Aorta (tissue), 5 donors: ENCODE measurements at places on chromosomes 3 and 15. TPM values are rescaled to one million over a fixed set of nuclear protein-coding genes. Genes with fewer than 3 reads are reported as not detected.

DNA sequence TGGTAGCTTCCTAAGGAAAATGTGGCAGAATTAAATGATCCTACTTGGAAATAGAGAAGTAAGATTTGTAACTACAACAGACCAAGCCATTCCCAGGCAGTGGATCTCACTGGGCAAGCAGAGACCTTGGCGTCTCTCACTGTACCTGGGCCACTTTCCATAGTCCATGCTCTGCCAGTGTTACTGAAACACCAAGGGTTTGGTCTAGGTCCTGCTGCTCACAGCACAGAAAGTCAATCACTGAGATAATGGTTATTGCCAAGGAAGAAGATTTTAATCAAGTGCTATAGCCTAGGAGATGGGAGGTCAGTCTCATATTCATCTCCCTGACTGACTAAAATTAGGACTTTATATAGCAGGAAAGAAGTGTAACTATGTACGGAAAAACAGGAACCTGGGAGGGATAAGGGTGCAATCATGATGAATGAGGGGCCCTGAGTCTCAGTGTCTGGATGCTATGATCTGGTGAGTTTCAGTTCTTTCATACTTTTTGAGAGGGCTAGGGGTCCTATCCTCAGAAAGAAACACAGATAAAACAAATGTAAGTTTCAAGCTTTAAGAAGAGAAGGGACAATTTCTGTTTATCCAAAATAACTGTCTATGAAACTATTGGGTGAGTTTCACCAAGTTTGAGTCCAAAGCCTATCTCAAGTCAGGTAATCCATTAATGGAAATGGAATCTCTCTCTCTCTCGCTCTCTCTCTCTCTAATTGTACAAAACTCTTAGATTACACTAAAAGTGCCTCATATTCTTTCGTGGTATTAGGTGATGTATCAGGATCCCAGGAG is 20.6 kb downstream of the GPR15 start:
- H3K4me1 ChIP-seq, result no peaks in the 10 kb centered on the region
- H3K27ac ChIP-seq, result no peak overlapping the region
- no peaks in the 10 kb centered on the region for H3K36me3 ChIP-seq
- no peaks in the 10 kb centered on the region for H3K27me3 ChIP-seq
- DNase-seq, result no peak

DNA sequence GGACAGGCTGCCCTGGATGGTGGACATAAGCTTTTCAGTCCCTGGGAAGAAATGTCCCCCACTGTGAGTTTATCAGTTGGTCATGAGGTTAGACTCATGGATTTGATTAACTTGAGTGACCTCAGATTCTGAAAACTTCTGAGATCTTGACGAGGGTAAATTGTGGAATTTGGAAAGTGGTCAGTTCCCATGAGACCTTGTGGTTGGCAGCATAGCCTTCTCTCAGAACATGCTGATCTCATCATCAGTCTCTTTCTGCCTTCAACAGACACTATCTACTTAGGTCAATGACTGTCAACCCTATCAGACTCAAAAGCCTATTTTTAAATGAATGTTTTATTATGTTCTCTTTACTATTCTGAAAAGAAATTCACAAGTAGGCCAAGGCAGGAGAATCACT is 45.6 kb upstream of the NDUFB4 start:
- no peaks in the 10 kb centered on the region for H3K27me3 ChIP-seq
- no peak for DNase-seq
- no peak overlapping the region for H3K4me3 ChIP-seq

- H3K4me1 ChIP-seq, result no peaks in the 10 kb centered on the region
- H3K27ac ChIP-seq, result no peak overlapping the region
- H3K36me3 ChIP-seq, result no peaks in the 10 kb centered on the region
- H3K27me3 ChIP-seq, result no peaks in the 10 kb centered on the region
These were observed 17.2 kb upstream of the CCR4 start for GRCh38 chr3:32934150-32934742.

GRCh38 chr3:101966226-101966625 is 116.9 kb downstream of the NFKBIZ start:
- no peak for DNase-seq
- H3K4me1 ChIP-seq, result no peaks in the 10 kb centered on the region
- H3K27me3 ChIP-seq, result no peaks in the 10 kb centered on the region
- H3K27ac ChIP-seq, result no peak overlapping the region

GRCh38 chr3:113165841-113166240 is 45.5 kb upstream of the BOC start:
- H3K4me1 ChIP-seq, result no peaks in the 10 kb centered on the region
- no peaks in the 10 kb centered on the region for H3K36me3 ChIP-seq
- no peaks in the 10 kb centered on the region for H3K27me3 ChIP-seq
- no peak for DNase-seq

- H3K4me1 ChIP-seq, result no peaks in the 10 kb centered on the region
- no peaks in the 10 kb centered on the region for H3K27me3 ChIP-seq
- no peak overlapping the region for H3K4me3 ChIP-seq
- H3K27ac ChIP-seq, result no peak overlapping the region
- DNase-seq, result no peak
These were observed 91.7 kb upstream of the FGF12 start for GRCh38 chr3:192819001-192819569.

GRCh38 chr3:114338651-114339357 is 45.0 kb downstream of the TIGIT start:
- no peak overlapping the region for H3K4me3 ChIP-seq
- peak; percentile 50 for DNase-seq
- no peaks in the 10 kb centered on the region for H3K27me3 ChIP-seq
- peaks cover 7% of the 10 kb centered on the region for H3K36me3 ChIP-seq
- H3K27ac ChIP-seq, result no peak overlapping the region

Gene CPB1
- total RNA-seq, result 5.0 TPM

DNA sequence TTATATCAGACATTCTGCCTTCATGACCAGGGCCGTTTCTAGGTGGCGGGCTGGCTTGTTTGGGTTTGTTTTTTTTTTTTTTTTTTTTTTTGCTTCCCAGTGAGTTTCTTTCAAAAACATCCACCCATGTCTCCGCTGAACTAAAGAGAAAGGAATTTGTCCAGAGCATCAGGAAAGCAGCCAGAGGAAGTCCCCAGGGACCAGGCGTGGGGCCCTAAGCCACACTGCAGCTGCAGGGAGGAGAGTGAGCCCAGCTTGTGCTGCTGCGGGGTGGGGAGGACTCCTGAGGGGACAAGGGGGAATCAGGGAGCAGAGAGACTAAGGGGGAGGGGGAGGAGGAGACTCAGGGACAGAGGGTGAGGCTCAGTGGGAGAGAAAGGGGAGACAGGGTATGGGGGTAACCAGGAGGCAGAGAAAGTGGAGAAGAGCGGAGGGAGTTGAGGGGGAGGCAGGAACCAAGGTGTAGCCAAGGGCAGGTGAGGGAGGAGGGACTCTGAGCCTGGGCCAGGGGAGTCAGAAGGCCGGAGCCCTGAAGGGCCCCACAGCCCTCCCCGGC is 49.5 kb downstream of the CYP11A1 start:
- DNase-seq, result peak; percentile 97
- H3K27me3 ChIP-seq, result no peaks in the 10 kb centered on the region
- H3K27ac ChIP-seq, result no peak overlapping the region
- no peak overlapping the region for H3K4me3 ChIP-seq
- H3K4me1 ChIP-seq, result no peaks in the 10 kb centered on the region

DNA sequence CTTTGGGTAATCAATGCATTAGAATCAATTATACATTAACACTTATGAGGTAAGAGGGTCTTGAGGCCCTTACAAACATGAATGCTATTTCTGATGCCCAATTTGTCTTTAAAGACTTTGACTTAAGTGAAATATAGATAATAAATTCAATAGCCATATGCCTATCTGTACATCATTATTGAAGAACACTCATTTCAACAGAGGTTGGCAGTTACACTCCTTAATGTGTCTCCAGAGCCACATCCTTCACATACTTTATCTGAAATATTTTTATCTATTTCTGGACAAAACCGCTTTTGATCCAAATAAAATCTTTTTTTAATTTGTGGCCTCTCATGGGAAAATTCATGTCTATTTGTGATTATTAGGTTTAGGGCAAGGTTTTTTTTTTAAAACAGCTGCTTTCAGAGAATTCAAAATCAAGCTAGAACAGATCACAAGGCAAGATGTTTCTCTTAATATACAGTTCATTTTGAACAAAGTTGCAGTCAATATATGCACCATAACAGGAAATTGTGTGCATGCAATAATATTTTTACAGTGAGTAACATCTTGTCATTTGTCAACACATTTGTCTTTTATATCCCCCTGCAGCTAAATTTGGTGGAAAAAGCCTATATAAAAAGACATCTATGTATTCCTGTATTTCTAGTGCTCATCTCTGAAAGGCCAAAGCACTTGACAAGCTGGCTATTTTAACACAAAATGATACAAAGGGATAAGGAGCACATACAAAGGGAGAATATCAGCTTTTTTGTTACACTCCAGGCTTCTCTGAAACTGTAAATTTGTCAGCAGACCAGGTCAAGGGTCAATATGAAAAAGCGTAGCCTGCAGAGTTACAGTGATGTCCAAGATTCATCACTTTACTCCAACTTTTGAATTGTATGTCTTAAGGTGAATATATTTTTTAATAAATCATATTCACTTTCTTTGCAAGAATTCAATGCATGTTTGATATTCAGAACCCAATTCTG is 146.2 kb upstream of the DPH6 start:
- no peaks in the 10 kb centered on the region for H3K4me1 ChIP-seq
- no peaks in the 10 kb centered on the region for H3K36me3 ChIP-seq
- H3K4me3 ChIP-seq, result no peak overlapping the region
- DNase-seq, result no peak
- H3K27ac ChIP-seq, result peak overlapping the region; percentile 44

DNA sequence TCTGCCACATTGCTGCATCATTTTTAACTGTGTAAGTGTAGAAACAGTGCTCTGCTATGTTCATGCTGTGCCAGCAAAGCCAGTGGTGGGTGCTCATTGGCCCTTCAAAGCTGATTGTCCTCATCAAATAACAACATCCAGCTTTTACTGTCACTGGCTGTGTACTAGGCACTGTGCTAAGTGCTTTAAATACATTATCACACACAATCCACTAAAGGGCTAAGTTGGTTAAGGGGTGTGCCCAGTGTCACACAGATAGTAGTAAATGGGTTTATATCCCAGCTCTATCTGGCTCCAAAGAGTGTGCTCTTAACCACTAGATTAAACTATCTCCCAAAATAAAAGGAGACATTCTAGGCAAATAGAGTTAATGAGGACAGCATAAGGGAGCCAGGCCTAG is 7.7 kb downstream of the TUBGCP4 start:
- H3K4me1 ChIP-seq, result no peaks in the 10 kb centered on the region
- no peaks in the 10 kb centered on the region for H3K36me3 ChIP-seq
- no peaks in the 10 kb centered on the region for H3K27me3 ChIP-seq
- H3K27ac ChIP-seq, result no peak overlapping the region
- DNase-seq, result no peak

DNA sequence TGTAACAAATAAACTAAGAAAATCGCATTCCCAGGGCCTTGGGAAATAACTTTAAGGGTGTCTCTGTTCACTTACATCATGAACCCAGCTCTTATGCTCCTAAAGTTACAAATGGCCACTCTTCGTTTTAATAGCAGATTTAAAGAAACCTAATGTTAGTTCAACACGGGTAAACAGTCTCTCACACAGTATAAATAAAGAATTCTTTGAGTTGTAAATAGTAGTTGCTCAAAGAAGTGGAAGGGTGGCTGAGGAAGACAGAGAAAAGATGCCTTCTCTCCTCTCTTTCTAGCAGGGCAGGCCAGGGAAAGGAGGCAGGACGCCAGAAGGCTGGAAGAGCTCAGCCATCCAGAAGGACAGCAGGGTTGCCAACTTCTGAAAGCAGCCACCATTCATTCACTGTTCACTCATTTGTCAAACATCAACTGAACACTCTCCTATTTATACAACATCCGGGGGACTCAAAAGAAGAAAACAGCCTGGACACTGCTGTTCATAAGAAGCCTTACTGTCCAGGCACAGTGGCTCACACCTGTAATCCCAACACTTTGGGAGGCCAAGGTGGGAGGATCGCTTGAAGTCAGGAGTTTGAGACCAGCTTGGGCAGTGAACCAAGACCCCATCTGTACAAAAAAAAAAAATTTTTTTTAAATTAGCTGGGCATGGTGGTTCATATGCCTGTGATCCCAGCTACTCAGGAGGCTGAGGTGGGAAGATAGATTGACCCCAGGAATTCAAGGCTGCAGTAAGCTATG is 47.3 kb downstream of the WWTR1 start:
- no peaks in the 10 kb centered on the region for H3K36me3 ChIP-seq
- no peaks in the 10 kb centered on the region for H3K27me3 ChIP-seq
- DNase-seq, result no peak
- no peak overlapping the region for H3K27ac ChIP-seq
- no peak overlapping the region for H3K4me3 ChIP-seq

Gene PRR20G
- not detected for total RNA-seq

Gene TMEM108
- total RNA-seq, result 3.6 TPM

Gene CHAC1
- 2.1 TPM for total RNA-seq

GRCh38 chr3:195208631-195209030 is 62.3 kb downstream of the XXYLT1 start:
- H3K36me3 ChIP-seq, result no peaks in the 10 kb centered on the region
- no peak for DNase-seq
- H3K27ac ChIP-seq, result no peak overlapping the region
- H3K27me3 ChIP-seq, result no peaks in the 10 kb centered on the region
- no peak overlapping the region for H3K4me3 ChIP-seq
- no peaks in the 10 kb centered on the region for H3K4me1 ChIP-seq
